Fibroblast of skin of right quadriceps (primary cell): ENCODE measurements at places on chromosomes 4 and X.

DNA sequence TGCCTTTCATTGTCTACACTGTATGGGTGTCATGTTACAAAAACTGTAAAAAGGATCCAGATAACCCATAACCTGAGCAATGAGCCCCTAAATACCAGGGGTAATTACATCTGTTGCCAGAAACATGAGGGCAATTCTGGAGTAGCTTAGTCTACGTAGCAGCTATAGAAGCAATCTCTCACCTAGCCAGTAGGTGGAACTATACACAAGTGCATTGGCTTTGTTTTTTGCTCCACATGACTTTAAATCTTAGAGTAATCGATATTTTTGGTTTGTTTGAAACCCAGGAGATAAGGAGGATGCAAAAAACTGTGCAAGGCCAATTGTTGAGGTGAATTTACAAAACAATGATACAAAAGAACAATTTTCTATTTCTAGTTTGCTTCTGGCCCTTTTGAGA lies 57.5 kb downstream of the GPR82 start:
- peak; percentile 20 for DNase-seq

GRCh38 chr4:82989575-82990429 lies 20.8 kb downstream of the LIN54 start:
- no peak for DNase-seq

GRCh38 chrX:38649221-38649620 lies 87.9 kb downstream of the TSPAN7 start:
- DNase-seq: no peak

- peak; percentile 22 for DNase-seq
Observed at GRCh38 chr4:128424527-128425497, 137.2 kb upstream of the PGRMC2 start.

DNA sequence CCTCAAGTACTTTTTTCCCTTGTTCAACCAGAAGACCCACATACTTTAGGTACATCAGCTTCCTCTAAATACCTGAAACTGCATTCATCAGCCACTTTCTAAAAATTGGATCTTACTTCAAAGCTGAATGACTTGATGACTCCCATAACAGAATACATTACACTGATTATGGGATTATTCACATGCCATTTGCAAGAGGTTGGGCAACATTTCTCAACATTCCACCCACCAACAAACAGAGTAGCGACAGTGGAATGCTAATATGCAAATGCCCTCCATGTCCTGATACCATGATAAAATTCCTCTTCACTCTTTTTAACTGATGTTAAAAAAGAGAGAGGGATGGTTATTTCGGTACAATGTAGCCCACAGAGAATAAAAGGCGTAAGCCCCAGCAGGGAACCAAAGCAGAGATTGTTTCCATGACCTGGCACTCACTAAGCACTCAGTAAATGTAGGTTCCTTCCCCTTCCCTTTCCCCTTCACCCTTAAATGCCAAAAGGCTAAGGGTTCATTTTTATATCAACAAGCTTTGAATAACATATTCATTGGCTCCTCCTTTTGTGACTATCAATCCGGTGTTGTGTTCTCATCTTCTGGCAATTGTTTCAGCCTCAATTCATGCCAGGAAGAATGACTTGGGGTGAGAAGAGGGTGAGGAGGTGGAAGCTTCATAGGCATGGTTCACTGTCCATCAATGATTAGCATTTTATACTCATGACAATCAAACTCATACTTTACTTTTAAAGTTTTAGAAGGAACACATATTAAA lies 317.2 kb downstream of the DHX15 start:
- DNase-seq: peak; percentile 77

- no peak for DNase-seq
Observed at GRCh38 chr4:154033921-154034320, 245.0 kb upstream of the SFRP2 start.
